AG04449 (cell line): ENCODE measurements at places on chromosomes 1 and 21.

- DNase-seq = no peak
These were observed 29.9 kb downstream of the MRAP start for GRCh38 chr21:32328595-32328994.

DNA sequence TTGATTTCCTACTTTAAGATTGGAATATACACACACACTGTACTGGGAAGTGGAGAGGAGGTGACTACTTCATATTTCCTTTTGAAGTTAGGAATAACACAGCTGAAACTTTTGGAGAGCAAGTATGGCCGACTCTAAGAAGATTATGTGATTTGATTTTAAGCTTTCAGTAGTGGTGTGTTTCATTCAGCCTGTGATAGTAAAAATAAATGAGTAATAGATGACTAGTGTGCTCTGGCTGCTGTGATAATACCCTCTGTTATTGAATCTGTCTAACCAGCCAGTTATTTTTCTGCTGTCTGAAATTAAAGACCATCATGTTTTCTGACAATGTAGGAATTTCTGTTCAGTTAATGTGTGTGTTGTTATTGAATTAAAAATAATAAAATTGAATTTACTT, 48.3 kb downstream of the CTTNBP2NL start:
- DNase-seq = no peak

DNA sequence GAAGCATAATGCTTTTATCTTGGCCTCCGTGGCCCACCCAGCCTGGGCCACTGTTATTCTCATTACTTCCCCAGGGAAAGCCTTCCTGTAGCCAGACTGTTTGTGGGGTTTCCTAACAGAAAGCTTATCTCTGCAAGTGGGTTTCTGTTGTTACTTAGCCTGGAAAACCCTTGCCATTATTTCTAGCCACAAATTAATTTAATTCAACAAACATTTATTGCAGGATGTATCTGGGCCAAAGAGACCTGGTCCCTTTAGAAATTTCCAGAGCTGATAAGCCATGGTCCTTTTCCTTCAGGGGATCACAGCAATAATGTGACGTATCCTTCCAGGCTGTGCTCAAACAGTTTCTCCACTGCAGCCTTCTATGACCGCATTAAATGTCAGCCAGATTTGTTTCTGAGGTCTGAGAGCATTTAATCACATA, 20.9 kb downstream of the TNN start:
- no peak for DNase-seq

GRCh38 chr1:7515175-7515574, 255.9 kb upstream of the VAMP3 start:
- no peak for DNase-seq

DNA sequence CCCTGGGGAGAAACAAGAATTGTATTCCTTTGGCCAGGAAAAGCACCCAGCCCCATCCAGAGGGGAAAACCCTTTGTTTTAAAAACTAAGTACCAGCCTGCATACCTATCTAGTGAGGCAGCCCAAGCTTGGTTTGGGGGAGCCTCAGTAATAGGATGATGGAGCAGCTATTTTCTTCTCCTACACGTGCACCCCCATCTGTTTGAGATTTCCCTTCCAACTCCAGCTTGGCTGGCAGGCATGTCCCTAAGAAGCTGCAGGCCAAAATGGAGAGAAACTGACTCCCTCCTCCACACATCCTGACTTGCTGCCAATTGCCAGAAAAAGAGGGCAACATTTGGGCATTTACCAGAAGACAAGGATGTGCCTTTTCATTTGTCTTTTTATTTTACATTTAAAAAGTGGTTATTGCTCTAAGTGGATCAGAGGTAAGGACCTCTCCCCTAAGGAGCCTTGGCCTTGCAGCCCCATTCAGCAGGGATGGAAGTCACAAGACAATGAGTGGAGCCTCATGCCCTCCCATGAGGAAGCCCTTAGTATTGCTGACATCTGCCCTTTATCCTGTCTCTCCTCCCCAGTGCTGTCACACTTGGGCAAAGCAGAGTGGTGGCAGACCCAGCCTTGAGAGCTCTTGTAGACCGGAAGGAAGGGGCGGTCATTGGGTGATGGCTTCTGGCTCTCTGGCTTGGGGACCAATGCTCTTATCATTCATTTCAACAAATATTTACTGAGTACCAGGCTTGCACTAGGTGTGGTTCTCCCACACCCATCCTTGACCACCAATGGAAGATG, 8.6 kb downstream of the FNDC5 start:
- DNase-seq = no peak

DNA sequence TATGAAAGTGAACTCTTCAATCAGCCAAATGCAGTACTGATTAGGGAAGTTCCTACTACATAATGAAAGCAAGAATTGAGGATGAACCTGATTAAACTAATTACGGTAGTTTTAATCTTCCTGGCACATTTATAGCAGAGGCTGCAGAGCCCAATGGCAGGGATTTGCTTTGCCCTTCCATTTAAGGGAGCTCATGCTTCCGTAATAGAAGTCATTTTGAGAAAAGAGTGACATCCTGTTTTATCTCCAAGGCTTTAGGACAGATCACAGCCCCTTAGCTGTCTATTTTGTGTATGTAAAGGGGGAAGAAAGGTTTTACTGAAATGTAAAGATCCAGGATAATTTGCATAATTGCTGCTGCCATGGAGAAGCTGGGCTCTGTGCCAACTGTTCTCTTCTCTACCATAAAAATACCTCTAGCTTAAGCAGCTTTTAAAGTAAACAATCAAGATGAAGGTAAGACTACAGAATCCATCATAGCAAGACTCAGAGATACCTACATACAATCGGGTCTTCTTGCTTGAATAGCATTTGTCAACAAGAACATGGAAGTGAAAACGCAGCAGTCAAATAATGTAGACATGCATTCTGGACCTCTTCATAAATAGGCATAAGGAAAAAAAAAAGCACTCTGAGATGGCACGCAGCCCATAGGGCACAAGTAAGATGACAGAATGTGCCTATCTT, 62.5 kb downstream of the ASH1L start:
- no peak for DNase-seq

DNA sequence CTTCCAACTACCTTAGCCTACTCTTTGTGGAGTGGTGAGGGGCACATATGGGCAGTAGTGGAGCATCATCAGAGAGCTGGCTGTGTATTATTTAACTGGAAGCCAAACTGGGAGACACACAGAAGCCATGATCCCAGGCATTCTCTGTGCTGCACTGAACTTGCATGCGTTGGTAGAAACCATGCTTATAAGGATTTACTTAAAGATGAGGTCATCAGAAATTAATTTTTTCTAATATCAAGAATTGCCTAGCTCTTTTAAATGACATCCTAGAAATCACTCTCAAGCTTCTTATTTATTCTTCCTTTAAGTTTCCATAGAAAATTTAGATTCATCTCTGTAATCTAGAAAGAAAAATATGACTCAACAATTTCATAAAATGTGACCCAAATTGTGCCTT, 136.2 kb downstream of the KCNK1 start:
- DNase-seq = no peak

DNA sequence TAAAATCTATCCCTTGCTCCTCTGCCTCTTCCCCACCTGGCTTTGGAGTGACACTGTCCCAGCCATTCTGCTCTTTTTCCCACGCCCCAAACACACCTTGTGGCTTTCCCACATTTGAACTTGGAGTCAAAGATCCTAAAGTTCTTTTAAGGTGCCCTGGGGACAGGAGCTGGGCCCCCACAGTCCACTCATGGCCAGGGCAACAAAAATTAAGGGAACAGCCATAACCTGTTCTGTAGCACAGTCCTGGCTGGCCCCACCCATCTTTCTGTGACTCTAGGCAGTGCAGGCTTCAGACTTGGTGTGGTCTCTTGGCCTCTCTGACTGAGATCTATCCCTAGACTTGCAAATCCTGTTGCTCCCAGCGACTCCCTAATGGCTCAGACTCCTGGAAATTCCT, 143.0 kb upstream of the MAGI3 start:
- no peak for DNase-seq

DNA sequence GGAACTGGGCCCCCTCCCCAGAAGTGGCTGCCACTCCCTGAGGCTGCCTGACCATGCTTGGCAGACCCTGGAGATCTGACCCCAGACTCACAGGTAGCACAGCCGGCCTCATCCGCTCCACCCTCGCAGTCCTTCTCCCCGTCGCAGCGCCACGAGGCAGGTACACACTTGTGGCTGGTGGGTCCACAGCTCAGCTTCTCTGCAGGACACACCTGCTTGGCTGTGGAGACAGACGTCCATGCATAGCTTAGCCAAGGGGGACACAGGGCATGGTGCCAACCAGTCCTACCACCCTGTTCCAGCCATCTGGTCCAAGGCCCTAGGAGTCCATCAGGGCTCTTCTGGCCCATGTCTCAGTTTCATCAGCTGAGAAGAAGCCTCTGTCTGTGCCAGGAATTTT, 42.2 kb upstream of the MAGOH start:
- no peak for DNase-seq

DNA sequence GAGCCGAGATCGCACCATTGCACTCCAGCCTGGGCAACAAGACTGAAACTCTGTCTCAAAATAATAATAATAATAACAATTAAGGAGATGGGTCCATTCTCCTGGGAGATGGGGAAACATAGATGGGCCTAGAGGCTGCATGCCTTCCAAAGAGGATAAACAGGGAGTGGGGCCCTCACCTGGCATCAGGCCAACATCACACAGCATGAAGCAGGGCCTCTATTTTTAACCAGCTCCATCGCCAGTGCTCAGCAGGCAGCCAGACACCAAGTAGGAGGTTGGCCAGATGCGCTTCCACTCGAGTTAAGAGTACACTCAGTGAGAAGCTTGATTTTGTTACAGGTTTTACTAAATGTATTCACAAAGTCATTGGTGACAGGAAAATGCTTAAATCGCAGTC, 352.0 kb downstream of the RRAGC start:
- no peak for DNase-seq

GRCh38 chr1:147579532-147579931, 38.2 kb downstream of the BCL9 start:
- no peak for DNase-seq

GRCh38 chr1:148263906-148264255, 111.8 kb upstream of the NBPF11 start:
- no peak for DNase-seq

DNA sequence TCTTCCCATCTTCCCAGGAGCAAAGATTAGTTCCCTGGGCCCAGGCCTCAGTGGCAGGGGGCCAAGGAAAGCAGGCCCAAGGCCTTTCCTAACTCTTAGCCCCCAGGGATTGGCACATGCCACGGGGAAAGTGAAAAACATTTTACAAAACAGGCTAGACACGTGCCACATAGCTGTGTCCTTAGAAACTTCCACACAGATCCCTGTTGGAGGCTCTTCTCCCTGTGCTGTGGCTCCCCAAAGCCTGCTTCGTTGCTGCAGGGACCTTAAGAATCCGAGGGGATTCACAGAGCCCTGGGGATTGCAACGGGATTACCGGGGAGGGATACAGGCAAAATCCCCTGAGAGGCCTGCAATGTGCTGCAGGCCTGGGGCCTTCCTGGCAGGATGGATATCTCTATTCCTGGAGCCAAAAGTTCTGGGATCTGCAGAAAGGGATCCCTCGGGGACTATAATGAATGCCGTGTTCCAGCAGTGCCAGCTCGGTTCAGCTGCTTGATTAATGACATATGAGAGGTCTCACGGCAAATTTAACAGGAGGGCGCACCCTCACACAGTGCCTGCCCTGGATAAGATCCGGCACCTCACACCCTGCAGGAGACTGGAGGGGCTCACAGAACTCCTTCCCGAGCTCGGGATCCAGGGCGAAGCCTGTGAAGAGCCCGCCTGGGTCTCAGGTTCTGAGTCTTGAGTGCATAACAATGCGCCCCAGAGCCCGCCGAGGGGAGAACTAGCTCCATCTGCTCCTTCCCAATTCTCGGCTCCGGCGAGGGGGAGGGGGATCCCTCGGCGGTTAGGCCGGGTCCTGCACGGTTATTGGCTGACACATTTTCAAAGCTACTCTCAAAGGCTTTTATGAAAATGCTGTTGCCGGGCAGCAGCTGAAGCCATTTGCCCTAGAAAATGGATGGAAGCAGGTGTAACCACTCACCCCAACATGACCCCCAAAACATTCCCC, 15.3 kb upstream of the RGS8 start:
- DNase-seq = no peak

DNA sequence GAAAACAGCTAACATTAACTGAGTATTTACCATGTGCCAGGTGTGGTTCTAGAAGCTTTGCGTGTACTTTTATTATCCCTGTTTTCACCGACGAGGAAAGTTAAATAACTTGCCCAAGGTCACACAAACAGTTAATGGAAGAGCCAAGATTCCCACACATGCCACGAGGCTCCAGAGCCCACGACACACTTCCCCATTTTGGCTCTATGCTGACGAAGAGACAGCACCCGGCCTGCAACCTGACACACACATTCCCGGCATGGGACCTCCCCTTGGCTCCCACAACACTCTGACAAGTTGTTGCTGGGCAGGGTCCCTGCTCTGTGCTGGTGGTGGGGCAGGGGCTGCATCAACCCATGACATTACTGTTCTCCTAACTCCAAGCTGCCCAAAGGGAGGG, 52.8 kb downstream of the RAP1GAP start:
- no peak for DNase-seq

GRCh38 chr1:197092491-197093023, 25.5 kb upstream of the F13B start:
- DNase-seq = peak; percentile 2

GRCh38 chr1:25576459-25577133, 33.2 kb downstream of the LDLRAP1 start:
- DNase-seq = no peak

DNA sequence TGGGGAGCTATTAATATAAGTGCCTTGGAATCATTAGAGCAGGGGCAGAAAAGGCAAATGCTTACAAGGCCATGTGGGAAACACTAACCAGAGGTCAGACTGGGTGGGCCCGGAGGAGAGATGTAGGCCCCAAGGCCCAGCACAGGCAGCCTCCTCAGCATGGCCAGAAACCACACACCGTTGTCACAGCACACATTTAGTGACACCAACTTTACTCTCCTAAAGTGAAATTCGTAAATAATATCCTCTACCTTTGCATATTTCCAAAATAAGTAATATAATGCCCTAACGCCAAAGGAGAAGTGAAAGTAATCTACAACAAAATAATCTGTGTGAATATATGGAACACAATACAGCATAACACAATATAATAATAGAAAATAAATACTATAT, 62.6 kb downstream of the KIF21B start:
- no peak for DNase-seq

DNA sequence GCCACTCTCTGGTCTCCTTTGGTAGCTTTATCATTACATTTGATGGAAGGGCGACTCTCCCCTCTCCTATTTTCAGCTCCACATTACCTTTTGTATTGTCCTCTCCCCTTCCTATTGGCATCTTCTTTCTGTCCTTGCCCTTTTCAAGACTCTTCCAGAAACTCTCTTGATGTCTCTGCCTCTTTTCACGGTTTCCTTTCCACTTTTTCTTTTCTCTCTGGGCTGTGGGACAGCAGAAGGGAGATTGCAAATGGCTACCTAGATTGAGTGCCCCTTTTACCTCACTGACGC, 17.5 kb downstream of the IER5 start:
- no peak for DNase-seq

DNA sequence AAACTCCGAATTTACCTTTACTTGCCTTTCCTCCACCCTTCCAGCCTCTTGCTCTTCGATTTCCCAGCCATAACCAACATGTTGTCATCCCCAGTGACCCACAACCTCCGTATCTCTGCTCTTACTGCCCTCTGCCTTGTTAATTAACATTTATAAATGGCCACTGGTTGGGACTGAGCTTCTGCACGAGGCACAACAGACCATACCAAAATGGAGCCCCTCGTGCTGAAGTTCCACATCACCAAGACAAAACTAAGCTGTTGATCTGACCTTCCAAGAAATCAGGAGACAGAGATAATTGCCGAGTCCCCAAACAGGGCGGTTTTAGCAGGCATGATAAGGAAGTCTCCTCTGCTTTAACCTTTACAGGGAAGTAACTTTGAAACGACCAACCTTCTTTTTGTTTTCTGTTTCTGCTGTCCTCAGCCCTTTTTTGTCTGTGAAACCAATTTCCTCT, 71.9 kb downstream of the NMNAT2 start:
- DNase-seq = no peak
